ENCODE measurements at places on chromosomes 5 and 9.

- DNase-seq: no peak
Measured at GRCh38 chr9:28539434-28540070, 966.3 kb upstream of the C9orf72 start.

- no peak for DNase-seq
Measured at GRCh38 chr5:96569332-96569731, 92.8 kb upstream of the CAST start.

- DNase-seq: no peak
Measured at GRCh38 chr9:93137362-93137761, 3.3 kb upstream of the NINJ1 start.

- no peak for DNase-seq
Measured at GRCh38 chr5:56440871-56441740, 208.0 kb upstream of the ANKRD55 start.

- no peak for DNase-seq
Measured at GRCh38 chr9:133361507-133362092, 5.2 kb downstream of the SURF2 start.

DNA sequence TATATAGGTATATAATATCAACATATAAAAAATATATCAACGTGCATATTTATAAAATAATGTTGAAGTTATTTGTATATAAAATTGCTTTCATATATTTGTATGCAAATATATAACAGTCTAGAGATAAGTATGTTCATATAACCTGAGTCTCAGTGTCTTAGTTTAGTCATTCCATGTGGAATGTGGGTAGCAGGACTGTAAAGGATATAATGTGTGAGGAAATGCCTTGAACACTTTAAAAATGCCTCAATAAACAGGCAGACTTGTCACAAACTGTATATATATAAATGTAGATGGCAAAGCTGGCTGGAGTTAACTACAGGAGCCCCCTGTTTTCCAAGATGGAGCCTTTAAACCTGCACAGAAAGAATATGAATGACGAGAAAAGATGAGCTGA lies 48.4 kb downstream of the CCDC125 start:
- DNase-seq: no peak

GRCh38 chr5:151499501-151500035 lies 52.2 kb downstream of the SLC36A1 start:
- no peak for DNase-seq

- no peak for DNase-seq
Measured at GRCh38 chr5:136208916-136209315, 16.0 kb upstream of the SMIM32 start.

DNA sequence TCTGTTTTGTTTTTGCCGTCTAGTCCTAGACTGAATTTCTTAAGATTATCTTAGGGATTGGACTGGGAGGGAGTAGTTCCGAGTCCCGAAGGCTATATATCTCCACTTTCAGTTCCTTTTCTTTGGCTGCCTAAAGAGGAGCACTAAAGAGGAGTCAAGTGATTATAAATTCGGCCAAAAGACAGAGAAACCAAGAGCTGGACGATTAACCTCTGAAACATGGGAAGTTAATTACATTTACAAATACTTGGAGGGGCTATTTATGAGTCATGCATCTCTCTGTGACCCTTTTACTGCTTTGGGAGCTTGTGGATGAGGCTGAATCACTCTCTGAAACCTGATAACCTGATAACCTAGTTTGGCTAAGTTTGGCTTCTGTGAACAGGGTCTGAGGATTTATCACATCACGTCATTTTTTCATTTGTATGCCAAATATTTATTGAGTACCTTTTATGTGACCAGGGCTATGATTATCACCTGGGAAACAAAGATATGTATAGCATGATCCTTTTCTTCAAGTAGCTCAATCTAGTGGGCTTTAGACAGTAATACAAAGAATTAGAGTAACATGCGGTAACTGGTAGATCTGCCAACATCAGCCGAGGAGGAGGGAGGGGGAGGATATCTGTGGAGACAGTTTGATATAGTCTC lies 180.9 kb downstream of the CD180 start:
- no peak for DNase-seq

DNA sequence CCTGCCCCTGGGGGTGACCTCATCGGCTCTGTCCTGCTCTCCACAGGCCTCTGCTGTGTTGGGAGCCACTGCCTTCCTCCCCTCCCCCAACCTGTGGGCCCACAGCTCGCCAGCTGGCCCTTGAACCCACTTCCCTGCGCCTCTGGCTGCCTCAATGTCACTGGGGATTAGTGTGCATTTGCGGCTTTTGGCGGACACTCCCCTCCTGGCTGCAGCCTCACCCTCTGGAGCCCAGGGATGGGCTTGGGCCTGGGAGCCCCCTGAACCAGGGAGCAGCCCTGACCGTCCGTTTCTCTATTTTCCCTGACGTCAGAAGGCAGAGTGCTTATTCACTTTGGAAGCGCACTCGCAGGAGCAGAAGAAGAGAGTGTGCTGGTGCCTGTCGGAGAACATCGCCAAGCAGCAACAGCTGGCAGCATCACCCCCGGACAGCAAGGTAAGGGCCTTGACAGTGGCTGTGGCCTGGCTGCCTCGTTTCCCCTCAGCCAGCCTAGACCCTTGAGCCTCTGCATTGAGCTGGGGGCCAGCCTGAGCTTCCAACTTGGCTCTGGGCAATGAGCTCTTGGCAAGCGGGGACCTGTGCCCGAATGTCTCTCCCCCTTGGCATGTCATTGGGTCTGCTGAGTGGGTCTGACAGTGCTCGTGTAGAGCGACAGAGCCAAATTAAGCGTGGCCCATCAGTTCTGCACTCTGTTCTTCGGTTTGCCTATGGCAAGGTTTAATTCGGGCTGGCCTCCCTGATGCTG lies 73.1 kb downstream of the RGS3 start:
- DNase-seq: no peak

- no peak for DNase-seq
Measured at GRCh38 chr5:36669015-36669651, 62.7 kb downstream of the SLC1A3 start.

DNA sequence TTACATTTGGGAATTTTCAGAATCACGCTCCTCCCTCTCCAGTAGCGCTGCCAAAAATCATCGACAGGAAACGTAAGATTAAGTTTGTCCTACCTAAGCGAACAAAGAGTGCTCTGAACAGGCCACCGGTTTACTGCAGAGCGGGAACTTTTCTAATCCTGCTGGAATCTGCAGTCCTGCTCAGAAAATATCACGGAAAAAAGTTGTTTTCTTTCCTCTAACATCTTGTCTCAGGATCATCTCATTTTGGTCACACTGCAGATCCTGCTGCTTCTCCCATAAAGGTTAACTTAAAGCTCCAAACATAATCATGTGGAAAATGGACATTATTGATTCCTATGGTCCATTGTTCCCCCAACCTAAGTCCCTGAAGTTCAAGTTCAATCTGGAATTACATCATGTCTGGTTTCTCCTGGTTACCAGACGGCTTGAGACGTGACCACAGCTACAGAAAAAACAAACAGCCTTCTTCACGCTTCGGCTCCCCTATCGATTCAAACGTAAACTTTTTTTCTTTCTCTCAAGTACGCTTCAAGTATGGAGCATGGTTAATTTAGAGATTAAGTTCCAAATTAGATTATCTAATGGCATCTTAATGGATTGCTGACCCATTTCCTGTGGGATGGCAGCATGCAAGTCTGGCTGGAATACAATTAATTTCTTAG lies 217.6 kb downstream of the NFIB start:
- no peak for DNase-seq

- DNase-seq: no peak
Measured at GRCh38 chr9:112783551-112783954, 33.0 kb downstream of the SNX30 start.

GRCh38 chr5:103514371-103514770 lies 48.2 kb downstream of the NUDT12 start:
- DNase-seq: no peak

GRCh38 chr5:16427587-16427986 lies 38.0 kb downstream of the ZNF622 start:
- no peak for DNase-seq

DNA sequence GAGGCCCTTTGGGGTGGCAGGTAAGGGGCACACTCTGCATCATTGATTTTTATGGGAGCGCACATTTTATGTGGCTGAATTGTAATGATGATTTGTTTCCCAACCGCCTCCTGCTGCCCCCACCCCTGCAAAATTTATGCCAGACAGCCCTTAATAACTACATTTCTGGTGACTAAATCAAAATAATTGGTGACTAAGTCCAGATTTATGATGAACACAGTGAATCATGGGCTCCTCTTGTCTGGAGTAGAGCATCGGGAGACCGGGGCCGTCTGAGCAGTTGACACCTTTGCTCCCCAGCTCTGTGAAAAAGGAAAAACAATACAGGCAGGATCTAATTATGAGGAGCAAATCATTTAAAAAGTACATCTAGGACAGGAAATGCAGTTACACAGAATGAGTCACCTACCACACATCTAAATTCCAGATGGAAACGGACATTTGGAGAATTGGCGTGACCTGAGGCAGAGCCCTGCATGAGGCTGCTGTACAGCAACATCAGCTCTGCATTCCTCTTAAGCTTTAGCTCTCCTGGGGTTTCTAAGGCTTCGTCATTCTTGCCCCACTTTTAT lies 58.9 kb downstream of the DOCK2 start:
- DNase-seq: no peak

DNA sequence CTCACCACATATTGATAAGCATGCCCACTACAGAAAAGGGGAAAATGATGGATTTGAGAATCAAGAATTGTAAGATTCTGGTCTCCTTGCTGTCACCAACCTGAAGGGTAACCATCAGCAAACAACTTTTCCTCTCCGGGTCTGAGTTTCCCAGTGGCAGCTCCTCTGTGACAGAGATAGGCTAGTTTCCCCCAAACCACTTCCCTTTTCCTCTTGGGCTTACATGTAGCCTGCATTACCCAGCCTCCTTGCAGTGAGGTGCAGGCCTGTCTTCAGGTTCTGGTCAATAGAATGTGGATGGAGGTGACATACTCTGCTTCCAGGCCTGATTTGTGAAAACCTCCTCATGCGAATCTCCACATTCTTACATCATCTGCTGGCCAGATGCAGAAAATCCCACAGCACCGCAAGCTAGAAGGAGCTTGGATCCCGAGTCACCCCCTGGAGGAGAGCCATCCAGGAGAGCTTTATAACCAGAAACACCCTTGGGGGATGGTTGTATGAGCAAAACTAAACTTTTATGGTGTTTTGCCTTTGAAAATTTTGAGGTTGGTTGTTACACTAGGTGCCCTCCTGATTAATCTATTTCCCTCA lies 206.1 kb downstream of the RGS3 start:
- no peak for DNase-seq

DNA sequence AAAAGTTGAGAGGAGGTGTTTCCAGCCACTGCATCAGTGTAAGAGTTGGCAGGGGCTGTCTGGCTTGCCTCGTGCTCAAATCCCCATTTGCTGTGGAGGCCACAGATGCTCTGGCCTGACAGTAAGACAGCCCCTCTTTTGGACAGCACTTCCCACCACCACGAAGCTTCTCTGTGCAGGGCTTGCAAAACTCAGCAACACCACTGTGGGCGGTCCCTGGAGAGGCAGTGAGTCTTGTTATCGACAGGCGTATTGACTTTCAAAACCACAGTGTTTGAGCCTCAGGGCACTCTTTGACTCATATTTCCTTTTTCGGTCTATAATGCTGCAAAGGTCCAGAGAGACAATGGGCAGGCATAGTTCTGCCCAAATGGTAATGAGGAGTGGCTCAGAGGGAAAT lies 539.5 kb downstream of the EBF1 start:
- peak; percentile 35 for DNase-seq

DNA sequence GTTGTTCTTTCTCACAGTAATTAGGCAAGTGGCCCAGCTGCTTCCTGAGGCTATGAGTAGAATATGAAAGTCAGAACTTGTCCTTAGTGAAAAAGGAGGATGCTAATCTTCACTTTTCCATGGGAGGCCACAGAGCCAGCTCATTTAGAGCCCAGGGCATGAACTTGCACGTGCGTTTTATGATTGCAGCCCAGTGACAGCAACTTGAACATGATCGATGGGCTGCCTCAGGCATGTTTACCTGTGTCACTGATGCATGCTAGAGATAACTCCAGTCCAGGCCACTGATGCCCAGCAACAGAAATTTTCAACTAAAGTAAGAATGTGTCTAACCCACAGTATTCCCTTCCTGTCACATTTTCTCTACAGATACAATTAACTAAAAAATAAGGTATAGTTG lies 179.3 kb downstream of the CTNND2 start:
- DNase-seq: no peak

GRCh38 chr9:123216251-123216797 lies 52.1 kb downstream of the STRBP start:
- DNase-seq: no peak

GRCh38 chr5:3542158-3542557 lies 53.5 kb upstream of the IRX1 start:
- DNase-seq: no peak

GRCh38 chr9:107744873-107745272 lies 255.3 kb upstream of the KLF4 start:
- no peak for DNase-seq

GRCh38 chr9:16058131-16058549 lies 505.3 kb downstream of the CCDC171 start:
- no peak for DNase-seq

DNA sequence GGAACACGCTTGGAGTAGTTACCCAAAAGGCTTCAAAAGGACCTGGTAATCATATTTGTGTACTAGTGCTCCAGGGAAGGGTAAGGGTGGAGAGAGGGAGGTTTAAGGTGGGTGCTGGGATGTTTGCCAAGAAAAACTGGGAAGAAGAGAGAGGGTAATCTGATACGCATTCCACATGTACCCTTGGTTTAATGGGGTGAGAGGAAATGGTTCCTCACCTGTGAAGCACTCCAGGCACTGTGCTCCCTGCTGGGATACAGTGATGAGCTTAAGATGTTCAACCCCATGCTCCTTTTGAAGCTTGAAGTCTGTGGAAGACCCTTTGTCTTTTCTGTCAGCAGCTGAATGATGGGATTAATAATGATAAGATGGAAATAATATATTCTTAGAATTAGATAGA lies 98.4 kb downstream of the COX7C start:
- DNase-seq: no peak

- no peak for DNase-seq
Measured at GRCh38 chr5:139445325-139446170, 6.2 kb upstream of the DNAJC18 start.

DNA sequence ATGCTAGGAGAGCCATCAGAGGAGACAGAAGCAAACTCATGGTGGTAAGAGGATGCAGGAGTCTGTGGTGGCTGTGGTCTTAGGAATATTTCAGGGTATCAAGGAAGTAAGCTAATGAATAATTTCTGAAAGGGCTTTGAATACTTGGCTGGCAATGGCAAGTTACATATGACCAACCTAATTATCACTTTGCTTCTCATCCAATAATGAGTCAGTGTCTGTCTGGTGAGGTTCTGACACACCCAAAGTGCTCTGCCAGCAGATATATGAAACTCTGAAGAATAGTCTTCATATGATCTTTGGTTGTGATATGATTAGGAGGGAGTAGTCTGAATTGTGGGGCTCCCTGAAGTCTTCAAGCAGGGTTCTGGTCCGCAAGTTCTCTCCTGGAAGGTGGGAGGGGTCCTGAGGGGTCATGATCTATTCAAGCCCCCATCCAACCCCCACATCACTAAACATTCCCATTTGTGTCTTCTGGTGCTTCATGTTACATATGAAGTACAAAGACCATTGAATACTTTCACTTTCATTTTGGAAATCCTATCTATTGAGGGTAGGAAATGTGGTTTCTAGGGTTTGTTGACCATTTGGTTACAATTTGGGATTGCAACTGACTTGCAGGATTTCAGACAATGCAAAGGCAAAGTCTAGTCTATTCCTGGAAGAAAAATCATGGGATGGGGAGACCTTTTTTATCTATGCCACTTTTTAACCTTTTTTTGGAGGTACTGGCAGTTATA lies 199.9 kb upstream of the CDKN2B start:
- DNase-seq: no peak
